ENCODE measurements at places on chromosomes 4 and X. TPM values are rescaled to one million over a fixed set of nuclear protein-coding genes. Genes with fewer than 3 reads are reported as not detected.

DNA sequence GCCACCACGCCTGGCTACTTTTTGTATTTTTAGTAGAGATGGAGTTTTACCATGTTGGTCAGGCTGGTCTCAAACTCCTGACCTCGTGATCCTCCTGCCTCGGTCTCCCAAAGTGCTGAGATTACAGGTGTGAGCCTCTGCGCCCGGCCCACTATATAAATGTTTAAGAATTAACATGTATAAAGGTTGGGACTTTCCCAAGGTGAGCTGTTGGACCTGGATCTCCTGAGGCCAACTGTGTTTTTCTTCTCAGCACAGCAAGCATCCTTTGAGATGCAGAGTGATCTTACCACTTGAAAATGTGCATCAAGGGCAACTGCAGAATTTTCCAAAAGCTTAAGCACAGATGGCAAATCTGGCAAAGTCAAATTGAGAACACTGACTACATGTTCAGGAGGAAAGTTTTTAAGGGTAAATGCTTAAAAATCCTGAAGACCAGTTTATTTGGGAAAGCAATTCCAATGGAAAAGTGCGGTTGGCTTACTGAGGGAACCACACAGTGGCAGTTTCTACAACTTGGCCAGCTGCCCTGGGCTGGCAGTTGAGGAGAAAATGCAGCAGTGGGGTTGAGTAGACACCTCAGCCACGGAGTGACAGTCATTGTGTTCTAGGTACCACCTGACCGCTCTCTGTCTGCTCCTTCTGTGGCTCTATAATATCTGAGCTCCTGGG, 168.9 kb downstream of the CBR4 start:
- H3K27me3 ChIP-seq: no peaks in the 10 kb centered on the region
- H3K36me3 ChIP-seq: peaks cover 30% of the 10 kb centered on the region
- no peak overlapping the region for H3K4me3 ChIP-seq
- peaks cover 38% of the 10 kb centered on the region for H3K4me1 ChIP-seq

GRCh38 chr4:163548481-163549243, 54.2 kb downstream of the TMA16 start:
- no peak overlapping the region for H3K27ac ChIP-seq
- peak; percentile 69 for DNase-seq
- H3K4me3 ChIP-seq: no peak overlapping the region
- H3K4me1 ChIP-seq: no peaks in the 10 kb centered on the region
- no peaks in the 10 kb centered on the region for H3K27me3 ChIP-seq

SYN1 gene
- total RNA-seq: under 0.01 TPM

TLR7 gene
- total RNA-seq: not detected
